ENCODE measurements at places on chromosomes 3 and 15.

- peak overlapping the region; percentile 90 for H3K27ac ChIP-seq
- peak overlapping the region; percentile 90 for H3K4me3 ChIP-seq
- H3K27me3 ChIP-seq = peaks cover 3% of the 10 kb centered on the region
These were observed 571 bp downstream of the ACAD9 start for GRCh38 chr3:128879991-128880390.

DNA sequence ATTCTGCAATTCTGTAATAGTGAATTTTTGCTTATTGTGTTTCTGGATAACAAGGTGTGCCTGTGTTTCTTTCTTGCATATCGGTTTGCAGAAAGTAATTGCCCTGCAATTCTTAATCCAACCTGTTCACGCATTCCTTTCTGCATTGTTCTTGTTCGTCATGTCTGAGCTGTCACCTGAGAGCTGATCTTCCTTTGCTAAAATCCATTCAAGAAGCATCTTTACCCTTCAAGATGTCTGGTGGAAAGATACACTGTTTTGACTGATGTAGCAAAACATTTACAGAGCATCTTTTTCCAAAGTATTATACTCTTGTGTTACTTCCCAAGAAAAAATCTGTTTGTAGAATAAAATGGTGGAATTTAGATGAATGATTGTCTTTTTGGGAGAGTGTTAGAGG, 159.0 kb upstream of the WNT5A start:
- H3K4me1 ChIP-seq = no peaks in the 10 kb centered on the region
- H3K36me3 ChIP-seq = no peaks in the 10 kb centered on the region
- no peak overlapping the region for H3K27ac ChIP-seq
- DNase-seq = no peak
- no peaks in the 10 kb centered on the region for H3K27me3 ChIP-seq

DNA sequence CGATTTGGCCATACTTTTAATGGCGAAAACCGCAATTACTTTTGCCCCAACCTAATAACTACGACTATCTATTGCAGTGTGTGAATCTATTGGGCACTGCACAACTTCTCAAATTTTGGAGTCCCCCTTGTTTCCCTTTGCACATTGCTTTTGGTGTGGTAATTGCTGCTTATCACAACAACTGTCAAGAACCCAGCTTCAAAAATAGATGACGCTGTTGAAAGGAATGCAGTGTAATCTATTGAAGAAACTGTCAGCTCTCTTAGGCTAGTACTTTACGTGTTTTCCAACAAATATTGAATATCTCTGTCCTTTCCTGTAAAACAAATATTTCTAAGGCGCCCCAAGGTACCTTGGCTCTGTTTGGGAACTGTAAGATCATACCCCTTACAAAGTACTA, 222.8 kb upstream of the UBE2E2 start:
- H3K4me3 ChIP-seq = no peak overlapping the region
- H3K36me3 ChIP-seq = no peaks in the 10 kb centered on the region
- no peaks in the 10 kb centered on the region for H3K4me1 ChIP-seq
- no peaks in the 10 kb centered on the region for H3K27me3 ChIP-seq

GRCh38 chr15:74888716-74889115, 1.1 kb upstream of the MPI start:
- no peak overlapping the region for H3K4me3 ChIP-seq
- peaks cover 6% of the 10 kb centered on the region for H3K27me3 ChIP-seq
- H3K4me1 ChIP-seq = peaks cover 19% of the 10 kb centered on the region
- no peak for DNase-seq
- H3K27ac ChIP-seq = no peak overlapping the region

GRCh38 chr3:150210461-150211110, 197.5 kb upstream of the TSC22D2 start:
- H3K4me1 ChIP-seq = peaks cover 8% of the 10 kb centered on the region
- peaks cover 2% of the 10 kb centered on the region for H3K27me3 ChIP-seq
- no peak overlapping the region for H3K4me3 ChIP-seq
- H3K27ac ChIP-seq = no peak overlapping the region
- no peak for DNase-seq

DNA sequence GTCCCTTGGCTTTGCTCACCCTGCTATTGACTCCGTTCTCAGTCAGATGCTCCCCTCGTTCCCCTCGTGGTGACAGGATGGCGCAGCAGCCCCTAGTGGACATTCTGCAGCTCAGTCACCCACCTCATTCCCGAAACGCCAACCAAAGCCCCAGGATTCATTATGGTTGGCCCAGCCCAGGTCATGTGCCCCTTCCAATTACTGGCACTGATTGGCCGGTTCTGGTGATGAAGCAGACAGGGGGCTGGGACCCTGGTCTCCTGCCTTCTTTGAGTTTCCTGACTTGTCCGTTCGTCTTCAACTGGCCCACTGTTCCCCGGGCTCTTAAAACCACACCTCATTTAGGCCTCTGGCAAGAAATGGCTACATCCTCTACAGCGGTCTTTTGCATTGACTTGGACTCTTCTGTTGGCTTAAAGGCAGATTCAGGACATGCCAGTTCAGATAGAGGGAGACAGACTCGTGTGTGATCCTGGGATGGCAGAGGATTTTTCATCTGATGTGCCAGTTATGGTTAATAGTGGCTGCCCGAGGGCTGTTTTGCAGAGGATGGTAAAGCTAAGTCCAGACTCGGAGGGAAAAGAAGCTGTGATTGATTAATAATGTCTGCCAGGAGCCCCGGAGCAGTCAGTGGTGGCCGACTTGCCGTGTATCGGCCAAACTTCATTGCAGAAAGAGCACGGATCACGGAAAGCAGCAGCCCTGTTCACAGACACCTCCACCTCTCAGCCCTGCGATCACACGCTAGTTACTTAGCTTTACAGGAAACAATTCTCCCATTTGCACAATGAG, 37.8 kb downstream of the LSM3 start:
- DNase-seq = peak; percentile 49
- no peak overlapping the region for H3K27ac ChIP-seq
- H3K4me1 ChIP-seq = peaks cover 17% of the 10 kb centered on the region
